Myometrial cell (primary cell): ENCODE measurements at places on chromosomes 6 and 20. TPM values are rescaled to one million over a fixed set of nuclear protein-coding genes. Genes with fewer than 3 reads are reported as not detected.

HLA-DQB1 gene
- total RNA-seq = not detected in 2 replicates

MYLIP gene
- total RNA-seq = 2.5 and 3.5 TPM in 2 replicates

GCNT2 gene
- not detected in 2 replicates for total RNA-seq

RNF39 gene
- not detected in 2 replicates for total RNA-seq

IL17F gene
- not detected in 2 replicates for total RNA-seq

BPIFA1 gene
- not detected in 2 replicates for total RNA-seq

PKIB gene
- total RNA-seq = under 0.01 and 0.71 TPM in 2 replicates

TRIM10 gene
- total RNA-seq = not detected in 2 replicates

PDRG1 gene
- total RNA-seq = 7.8 and 8.4 TPM in 2 replicates

EYA2 gene
- 1.4 TPM in 2 replicates for total RNA-seq
